ENCODE measurements at places on chromosomes 6 and 20.

GRCh38 chr6:155448668-155449449 lies 6.8 kb downstream of the NOX3 start:
- DNase-seq = no peak

DNA sequence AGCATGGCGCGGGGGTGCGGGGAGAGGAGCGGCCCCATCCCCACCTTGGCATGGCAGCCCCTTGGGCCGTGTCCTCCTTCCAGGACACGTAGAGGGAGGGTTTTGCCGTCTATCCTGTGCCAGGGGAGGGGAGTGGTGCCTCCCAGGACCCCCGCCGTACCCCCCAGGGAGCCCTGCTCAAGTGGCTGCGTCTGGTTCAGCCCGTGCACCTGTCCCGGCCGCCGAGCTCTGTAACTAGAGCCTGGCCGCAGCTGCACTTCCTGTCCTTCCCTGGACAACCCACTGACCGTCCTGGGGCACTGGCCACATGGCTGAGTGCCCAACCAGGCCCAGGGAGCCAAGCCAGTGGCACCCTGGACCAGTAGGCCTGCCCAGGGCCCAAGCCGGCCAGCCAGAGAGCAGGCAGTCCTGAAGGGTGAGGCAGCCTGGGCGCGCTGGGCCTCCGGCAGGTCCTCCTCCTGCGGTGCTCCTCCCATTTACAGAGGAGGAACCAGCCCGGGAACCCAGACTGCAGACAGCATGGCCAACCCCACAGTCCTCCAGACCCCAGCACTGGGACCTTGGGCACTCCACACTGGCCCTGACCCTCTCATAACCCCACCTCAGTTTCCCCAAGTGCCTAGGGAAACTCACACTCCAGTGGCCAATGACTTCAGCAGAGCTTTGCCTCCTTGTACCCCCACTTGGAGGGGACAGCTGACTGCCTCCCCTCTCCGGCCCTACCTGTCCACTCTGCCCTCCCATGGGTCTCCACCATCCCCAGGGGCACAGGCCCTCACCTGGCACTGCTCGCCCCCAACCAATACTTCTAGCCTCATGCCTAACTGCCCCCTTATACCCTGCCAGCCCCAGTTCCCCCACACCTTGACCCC lies 8.7 kb downstream of the LAMA5 start:
- DNase-seq = no peak

GRCh38 chr20:16222859-16223411 lies 350.3 kb downstream of the KIF16B start:
- DNase-seq = no peak

GRCh38 chr6:38248500-38249234 lies 391.1 kb downstream of the BTBD9 start:
- peak; percentile 75 for DNase-seq

GRCh38 chr6:144776031-144776819 lies 491.1 kb downstream of the UTRN start:
- no peak for DNase-seq

- DNase-seq = peak; percentile 11
Observed at GRCh38 chr6:109172101-109172746, 76.9 kb downstream of the CEP57L1 start.

GRCh38 chr6:153167907-153168306 lies 36.8 kb upstream of the RGS17 start:
- no peak for DNase-seq

DNA sequence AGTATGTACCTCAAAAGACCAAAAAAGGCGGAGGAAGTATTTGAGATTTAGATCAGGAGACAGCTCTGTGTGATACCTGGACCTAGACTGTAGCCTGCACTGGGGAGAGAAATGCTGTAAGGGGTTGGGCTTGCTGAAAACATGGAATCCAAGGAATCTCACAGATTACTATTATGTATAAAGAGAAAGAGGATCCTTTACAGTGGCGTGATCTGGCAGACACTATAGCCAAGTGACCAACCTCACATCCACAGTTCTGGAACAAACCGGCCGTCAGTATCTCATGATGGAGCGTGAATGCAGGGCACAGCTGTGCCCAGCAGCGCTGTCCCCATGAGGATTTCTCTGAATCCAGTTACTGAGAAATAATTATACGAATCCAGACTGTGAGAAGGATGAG lies 12.3 kb downstream of the DDX27 start:
- no peak for DNase-seq

GRCh38 chr20:61306937-61307475 lies 54.9 kb downstream of the CDH4 start:
- DNase-seq = no peak

DNA sequence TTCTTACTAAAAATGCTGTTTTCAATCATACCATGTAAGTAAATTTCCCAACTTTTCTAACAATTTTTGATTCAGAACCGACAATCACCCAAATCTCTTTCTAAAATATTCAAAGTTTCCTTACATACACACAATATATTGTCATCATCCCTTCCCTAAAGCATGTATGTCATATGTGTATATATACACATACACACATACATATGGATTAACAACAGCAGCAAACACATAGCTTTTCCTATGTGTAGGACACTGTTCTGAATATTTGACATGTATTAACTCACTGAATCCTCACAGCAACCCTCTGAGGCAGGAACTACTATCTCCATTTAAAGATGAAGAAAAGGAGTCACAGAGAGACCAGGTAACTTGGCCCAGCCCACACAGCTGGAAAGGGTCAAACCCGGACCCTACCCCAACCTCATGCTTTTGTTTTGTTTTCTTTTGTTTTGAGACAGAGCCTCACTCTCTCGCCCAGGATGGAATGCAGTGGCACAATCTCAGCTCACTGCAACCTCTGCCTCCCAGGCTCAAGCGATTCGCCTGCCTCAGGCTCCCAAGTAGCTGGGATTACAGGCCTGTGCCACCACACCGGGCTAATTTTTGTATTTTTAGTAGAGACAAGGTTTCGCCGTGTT lies 7.2 kb downstream of the FYN start:
- no peak for DNase-seq

DNA sequence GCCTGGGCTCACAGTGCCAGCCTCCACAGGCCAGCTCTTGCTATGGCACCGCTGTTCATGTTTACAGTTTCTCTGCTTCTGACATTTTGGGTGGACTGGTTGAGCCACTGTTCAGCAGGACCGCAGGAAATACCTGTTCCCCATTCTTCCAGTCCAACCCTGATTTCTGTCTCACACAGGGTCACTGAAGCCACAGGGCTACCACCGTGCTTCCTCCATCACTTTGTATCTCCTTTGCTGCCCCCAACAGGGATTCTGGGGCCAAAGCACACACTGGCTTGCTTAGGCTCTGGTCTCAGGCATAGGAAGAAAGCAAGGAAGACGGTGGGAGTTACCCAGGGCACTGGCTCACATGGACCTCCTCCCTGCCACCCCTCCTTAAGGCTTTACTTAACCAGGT lies 164.5 kb downstream of the UNC5CL start:
- no peak for DNase-seq

DNA sequence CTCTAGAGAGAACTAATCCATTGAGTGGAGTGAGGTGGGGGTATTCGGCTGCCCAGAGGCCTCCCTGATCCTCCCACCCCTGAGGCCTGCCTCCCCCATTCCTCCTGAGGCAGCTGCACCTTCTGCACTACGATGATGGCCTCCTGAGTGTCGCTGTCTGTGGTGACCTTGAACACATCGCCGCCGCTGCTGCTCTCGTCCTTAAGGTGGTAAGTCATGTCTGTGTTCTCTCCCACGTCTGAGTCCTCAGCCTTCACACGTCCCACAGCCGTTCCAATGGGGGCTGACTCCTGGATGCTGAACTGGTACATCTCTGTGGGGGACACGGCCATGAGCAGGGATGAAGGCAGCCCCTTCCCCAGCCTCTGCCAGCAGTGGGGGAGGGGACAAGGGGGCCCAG lies 94.8 kb downstream of the CD40 start:
- no peak for DNase-seq

GRCh38 chr6:53119772-53120409 lies 28.8 kb downstream of the GCM1 start:
- DNase-seq = peak; percentile 74

- peak; percentile 45 for DNase-seq
Observed at GRCh38 chr6:117487821-117488220, 5.3 kb downstream of the DCBLD1 start.

GRCh38 chr6:63802606-63803206 lies 167.1 kb downstream of the PHF3 start:
- peak; percentile 39 for DNase-seq

DNA sequence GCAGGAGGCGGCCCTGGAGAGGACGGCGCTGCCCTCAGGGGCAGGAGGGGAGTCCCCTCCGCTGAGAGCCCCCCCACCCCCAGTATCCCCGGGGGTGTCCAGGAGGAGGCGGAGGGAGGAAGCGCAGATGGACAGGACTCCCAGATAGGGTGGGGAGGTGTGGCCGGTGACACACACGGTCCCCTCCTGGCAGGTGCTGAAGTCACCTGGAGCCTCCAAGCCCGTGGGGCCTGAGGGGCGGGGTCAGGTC lies 1.4 kb downstream of the STMN3 start:
- no peak for DNase-seq

- DNase-seq = peak; percentile 80
Observed at GRCh38 chr6:24313251-24314141, 44.4 kb downstream of the DCDC2 start.

- peak; percentile 20 for DNase-seq
Observed at GRCh38 chr20:25695532-25696370, 902 bp downstream of the ZNF337 start.

DNA sequence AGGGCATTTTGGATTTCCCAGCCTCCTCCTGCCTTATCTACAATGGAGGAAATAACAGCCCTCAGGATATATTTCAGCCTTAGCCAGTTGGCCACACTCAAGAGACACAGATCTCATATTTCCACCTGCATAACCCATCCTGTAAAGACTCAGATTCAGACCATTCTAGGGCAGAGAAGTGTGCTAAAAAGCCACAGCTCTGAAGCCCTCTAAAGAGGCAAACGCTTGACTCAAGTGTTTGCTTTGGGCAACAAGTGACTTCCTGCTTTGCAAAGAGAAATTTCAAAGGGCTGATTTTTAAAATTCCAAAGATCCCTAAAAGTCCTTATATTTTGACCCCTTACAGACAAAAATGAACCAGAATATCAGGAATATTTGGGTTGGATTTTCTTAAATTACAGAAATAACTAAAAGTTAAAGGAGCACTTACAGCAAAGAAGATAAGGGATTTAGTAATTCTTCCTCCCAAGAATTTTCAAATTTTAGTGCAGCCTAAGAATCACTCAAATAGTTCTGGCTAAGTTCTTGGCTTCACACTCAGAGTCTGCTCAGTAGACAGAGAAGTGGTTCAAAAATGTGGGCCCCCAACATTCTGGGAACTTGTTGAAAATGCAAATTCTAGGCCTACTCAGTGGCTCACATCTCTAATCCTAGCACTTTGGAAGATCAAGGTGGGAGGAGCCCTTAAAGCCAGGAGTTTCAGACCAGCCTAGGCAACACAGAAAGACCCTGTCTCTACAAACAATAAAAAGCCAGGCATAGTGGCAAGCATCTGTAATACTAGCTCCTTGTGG lies 18.9 kb upstream of the ADGRF5 start:
- no peak for DNase-seq

DNA sequence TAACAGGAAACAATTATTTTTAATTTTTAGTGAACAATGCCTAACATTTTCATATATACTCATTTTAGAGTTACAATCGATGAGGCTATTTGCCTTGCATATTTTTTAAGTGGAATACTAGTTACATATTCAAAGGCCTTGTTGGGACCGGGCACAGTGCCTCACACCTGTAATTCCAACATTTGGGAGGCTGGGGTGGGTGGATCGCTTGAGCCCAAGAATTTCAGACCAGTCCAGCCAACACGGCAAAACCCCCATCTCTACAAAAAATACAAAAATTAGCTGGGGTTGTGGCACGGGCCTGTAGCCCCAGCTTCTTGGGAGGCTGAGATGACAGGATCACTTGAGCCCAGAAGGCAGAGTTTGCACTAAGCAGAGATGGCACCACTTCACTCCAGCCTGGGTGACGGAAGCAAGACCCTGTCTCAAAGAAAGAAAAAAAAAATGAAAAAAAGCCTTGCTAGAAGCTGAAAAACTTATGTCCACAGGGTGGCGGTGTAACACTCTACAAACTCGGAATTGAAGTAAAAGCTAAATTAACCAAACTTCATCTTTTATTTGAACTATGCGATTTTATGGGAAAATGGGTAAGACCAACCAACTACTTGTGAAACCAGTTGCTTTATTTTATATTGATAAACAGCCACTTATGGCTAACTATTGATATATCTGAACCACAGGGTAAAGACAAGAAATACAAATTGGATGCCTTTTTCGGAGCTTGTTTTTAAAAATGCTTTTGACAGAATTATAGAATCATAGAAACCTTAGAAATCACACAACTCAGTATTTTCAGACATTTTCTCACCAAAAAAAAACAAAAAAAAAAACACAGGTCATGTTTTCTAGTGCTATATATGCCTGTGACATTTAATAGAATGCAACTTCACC lies 24.1 kb upstream of the ROS1 start:
- peak; percentile 83 for DNase-seq

- DNase-seq = no peak
Observed at GRCh38 chr6:22966691-22967422, 397.5 kb downstream of the HDGFL1 start.

- no peak for DNase-seq
Observed at GRCh38 chr20:2004171-2004570, 10.3 kb upstream of the PDYN start.

DNA sequence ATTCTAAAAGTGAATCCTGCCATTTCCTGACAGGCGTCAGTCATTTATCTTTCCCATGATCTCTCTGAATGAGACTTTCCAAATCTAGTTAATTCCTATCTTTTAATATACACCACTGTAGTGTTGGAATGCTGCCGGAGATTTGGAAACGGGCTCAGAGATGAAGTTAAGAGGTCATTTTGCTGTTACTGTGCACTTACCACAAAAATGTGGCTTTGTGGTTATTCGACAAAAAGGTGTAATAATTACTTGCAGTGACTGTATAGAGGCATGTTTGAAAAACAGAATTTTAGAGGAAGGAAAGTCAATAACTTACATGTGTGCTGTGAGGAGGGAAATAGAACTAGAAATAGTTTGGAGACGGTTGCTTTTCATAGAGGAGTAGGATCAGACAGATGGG lies 460.2 kb upstream of the BTBD3 start:
- DNase-seq = peak; percentile 75
